ENCODE measurements at places on chromosomes 4 and X.
A peak's percentile ranks its signal among the peaks of the same experiment; 100 is the strongest.

- H3K4me1 ChIP-seq, result peaks cover 25% of the 10 kb centered on the region
- H3K36me3 ChIP-seq, result no peaks in the 10 kb centered on the region
- no peaks in the 10 kb centered on the region for H3K27me3 ChIP-seq
- H3K4me3 ChIP-seq, result no peak overlapping the region
- H3K27ac ChIP-seq, result no peak overlapping the region
- DNase-seq, result no peak
Observed at GRCh38 chr4:2809610-2810180, 16.8 kb downstream of the SH3BP2 start.

DNA sequence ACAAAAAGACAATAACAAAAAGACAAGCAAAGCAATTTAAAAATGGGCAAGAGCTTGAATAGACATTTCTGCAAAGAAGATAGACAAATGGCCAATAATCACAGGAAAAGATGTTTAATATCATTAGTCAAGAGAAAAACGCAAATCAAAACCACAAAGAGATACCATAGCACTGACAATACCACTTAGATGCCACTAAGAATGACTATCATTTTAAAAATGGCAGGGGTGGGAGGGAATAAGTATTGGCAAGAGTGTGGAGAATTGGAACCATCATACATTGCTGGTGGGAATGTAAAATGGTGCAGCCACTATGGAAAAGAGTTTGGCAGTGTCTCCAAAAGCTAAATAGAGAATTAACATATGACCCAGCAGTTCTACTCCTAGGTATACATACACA is 15.1 kb upstream of the EXOC1 start:
- no peak for DNase-seq
- H3K4me3 ChIP-seq, result no peak overlapping the region
- H3K27me3 ChIP-seq, result no peaks in the 10 kb centered on the region
- peaks cover 8% of the 10 kb centered on the region for H3K4me1 ChIP-seq

DNA sequence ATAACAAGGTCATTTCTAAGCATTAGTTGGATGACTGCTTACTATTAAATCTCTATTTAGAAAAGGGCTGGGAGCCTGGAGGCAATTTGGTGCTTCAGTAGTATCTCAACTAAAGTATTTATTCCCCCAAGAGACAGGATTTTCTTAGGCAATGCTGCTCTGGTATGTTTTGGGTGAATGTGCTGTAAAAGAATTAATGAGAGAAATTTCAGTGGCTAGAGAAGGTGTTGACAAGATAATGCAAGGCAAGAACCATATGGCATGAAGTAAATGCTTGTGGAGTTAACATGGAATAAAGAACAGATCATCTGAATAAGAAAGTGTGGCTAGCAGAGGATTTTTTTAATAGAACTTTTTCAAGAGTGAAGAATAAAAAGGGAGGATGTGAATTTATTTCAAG is 3.9 kb downstream of the CYP2U1 start:
- H3K27ac ChIP-seq, result no peak overlapping the region
- no peak for DNase-seq
- no peaks in the 10 kb centered on the region for H3K27me3 ChIP-seq
- H3K4me1 ChIP-seq, result no peaks in the 10 kb centered on the region
- no peak overlapping the region for H3K4me3 ChIP-seq
- H3K36me3 ChIP-seq, result no peaks in the 10 kb centered on the region

- H3K4me3 ChIP-seq, result no peak overlapping the region
- H3K27me3 ChIP-seq, result no peaks in the 10 kb centered on the region
- no peak overlapping the region for H3K27ac ChIP-seq
- no peaks in the 10 kb centered on the region for H3K4me1 ChIP-seq
- no peak for DNase-seq
Observed at GRCh38 chr4:26507286-26507685, 17.0 kb upstream of the CCKAR start.

GRCh38 chr4:82906469-82906868 is 5.9 kb downstream of the THAP9 start:
- no peaks in the 10 kb centered on the region for H3K4me1 ChIP-seq
- H3K27me3 ChIP-seq, result no peaks in the 10 kb centered on the region
- no peak overlapping the region for H3K27ac ChIP-seq
- peaks cover 3% of the 10 kb centered on the region for H3K36me3 ChIP-seq
- no peak overlapping the region for H3K4me3 ChIP-seq

DNA sequence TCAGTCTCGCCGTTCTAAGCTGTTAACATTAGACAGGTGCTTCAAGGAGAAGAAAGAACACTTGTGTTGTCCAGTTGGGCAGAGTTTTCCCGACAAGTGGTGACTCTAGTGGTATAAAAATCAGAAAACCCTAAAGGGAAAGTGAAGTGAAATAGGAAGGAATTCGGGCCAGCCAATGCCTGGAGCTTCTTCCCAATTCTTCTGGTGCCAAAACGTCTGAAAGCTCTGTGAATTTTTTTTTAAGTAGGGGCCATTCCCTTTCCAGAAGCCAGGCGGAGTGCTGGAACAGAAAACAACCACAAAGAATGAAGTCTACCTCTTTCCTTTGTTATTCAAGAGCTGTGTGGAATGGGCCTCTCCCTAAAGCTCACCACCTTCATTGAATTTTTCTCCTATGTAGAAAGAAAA is 43.1 kb upstream of the PPARGC1A start:
- H3K36me3 ChIP-seq, result no peaks in the 10 kb centered on the region
- no peaks in the 10 kb centered on the region for H3K4me1 ChIP-seq
- DNase-seq, result no peak
- H3K27me3 ChIP-seq, result no peaks in the 10 kb centered on the region

- H3K27me3 ChIP-seq, result no peaks in the 10 kb centered on the region
- 0 out of 2 replicates have a peak, but pooled peaks cover 3% of the 10 kb centered on the region for H3K4me1 ChIP-seq
- H3K36me3 ChIP-seq, result no peaks in the 10 kb centered on the region
- no peak overlapping the region for H3K4me3 ChIP-seq
- DNase-seq, result no peak
Observed at GRCh38 chrX:154046940-154047610, 27.4 kb upstream of the IRAK1 start.

DNA sequence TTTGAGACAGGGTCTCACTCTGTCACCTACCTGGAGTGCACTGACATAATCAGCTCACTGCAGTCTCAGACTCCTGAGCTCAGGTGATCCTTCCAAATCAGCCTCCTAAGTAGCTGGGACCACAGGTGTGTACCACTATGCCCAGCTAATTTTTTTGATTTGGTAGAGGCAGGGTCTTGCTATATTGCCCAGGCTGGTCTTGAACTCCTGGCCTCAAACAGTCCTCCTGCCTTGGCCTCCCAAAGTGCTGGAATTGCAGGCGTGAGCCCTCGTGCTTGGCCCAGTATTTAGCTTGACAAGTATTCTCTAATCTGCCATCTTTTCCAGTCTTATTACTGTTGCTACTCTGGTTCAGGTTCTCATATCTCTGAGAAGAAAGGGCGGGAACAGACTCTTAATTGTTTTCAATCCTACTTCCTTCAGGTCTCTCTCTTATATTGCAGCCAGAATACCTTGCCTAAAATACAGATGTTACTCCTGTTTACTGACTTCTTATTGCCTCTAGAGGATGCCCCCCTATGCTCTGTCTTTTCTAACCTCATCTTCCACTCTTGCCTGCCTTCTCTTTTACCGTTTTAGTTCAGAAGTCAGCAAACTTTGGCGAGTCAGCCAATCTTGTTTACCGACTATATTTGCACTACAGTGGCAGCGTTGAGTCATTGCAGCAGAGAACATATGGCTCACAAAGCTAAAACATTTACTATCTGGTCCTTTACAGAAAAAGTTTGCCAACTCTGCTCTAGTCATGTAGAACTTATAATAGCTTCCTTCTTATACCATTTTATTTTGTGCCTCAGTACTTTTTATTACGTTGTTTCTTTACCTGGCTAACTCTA is 19.0 kb downstream of the MRPL1 start:
- 0 out of 2 replicates have a peak, but pooled peaks cover 2% of the 10 kb centered on the region for H3K36me3 ChIP-seq
- H3K27me3 ChIP-seq, result no peaks in the 10 kb centered on the region
- H3K27ac ChIP-seq, result no peak overlapping the region
- no peaks in the 10 kb centered on the region for H3K4me1 ChIP-seq
- H3K4me3 ChIP-seq, result no peak overlapping the region
- DNase-seq, result no peak

DNA sequence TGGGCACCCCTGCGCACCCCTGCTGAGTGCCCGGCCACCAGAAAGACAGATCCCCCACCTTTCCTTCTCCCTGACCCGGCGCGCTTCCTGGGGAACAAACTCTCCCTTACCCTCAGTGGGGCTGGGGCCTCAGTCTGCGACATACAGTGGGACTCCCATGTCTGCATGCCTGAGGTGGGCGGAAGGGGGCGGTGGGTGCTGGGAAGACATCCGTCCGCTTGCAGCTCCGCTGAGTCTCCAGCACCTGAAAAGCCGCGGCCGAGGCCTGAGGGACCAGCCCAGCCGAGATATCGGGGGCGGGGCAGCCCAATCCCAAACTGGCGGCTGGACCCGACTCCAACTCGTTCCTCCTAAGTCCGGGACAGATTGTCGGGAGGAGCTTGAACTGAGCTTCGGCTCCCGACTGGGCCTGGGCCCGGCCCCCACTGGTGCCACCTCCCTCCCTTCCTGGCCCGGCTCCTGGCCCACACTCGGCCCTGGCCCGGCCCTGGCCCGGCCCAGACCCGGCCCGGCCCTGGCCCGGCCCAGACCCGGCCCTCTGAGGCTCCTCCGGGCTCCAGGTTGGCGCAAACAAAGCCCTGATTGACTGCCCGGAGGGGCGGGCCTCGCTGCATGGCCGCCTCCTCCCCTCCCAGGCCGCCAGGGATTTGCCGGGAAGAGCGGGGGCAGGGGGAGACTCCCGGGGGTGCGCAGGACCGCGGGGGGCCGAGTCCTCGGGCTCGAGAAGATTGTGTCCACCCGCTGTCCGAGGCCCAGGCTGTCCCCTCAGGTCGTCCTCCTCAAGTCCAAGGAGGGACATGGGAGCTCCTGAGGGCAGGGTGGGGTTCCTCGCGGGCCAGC is 877 bp upstream of the SLC16A2 start:
- H3K27ac ChIP-seq, result no peak overlapping the region
- H3K27me3 ChIP-seq, result no peaks in the 10 kb centered on the region
- DNase-seq, result peak; percentile 34
- no peaks in the 10 kb centered on the region for H3K36me3 ChIP-seq
- H3K4me3 ChIP-seq, result peak overlapping the region; percentile 66

DNA sequence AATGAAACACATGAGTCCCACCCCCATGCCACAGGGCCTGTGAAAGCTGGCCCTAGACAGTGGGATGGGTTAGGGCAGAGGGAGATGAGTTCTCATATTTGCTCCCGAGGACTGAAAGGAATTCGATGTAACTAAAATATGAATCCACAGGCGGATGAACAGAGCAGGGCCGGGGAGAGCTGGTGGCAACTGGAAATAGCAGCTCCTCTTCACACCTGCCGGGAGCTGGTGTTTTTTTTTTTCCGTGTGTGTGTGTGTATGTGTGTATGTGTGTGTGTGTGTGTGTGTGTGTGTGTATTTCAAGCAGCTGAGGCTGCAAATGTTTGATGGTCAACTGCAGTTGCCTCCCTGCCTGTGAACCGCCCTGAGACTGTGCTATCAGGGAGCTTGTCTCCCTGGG is 115.1 kb upstream of the PSAPL1 start:
- no peaks in the 10 kb centered on the region for H3K4me1 ChIP-seq
- DNase-seq, result no peak
- no peak overlapping the region for H3K27ac ChIP-seq
- no peaks in the 10 kb centered on the region for H3K36me3 ChIP-seq
- no peaks in the 10 kb centered on the region for H3K27me3 ChIP-seq

- H3K27me3 ChIP-seq, result no peaks in the 10 kb centered on the region
- H3K4me3 ChIP-seq, result no peak overlapping the region
- H3K36me3 ChIP-seq, result no peaks in the 10 kb centered on the region
- H3K27ac ChIP-seq, result no peak overlapping the region
- H3K4me1 ChIP-seq, result no peaks in the 10 kb centered on the region
Observed at GRCh38 chr4:113820108-113820507, 58.6 kb upstream of the CAMK2D start.

- no peaks in the 10 kb centered on the region for H3K36me3 ChIP-seq
- H3K4me1 ChIP-seq, result no peaks in the 10 kb centered on the region
- no peaks in the 10 kb centered on the region for H3K27me3 ChIP-seq
- no peak overlapping the region for H3K27ac ChIP-seq
- DNase-seq, result peak; percentile 45
Observed at GRCh38 chrX:16695079-16695676, 17.3 kb downstream of the CTPS2 start.

DNA sequence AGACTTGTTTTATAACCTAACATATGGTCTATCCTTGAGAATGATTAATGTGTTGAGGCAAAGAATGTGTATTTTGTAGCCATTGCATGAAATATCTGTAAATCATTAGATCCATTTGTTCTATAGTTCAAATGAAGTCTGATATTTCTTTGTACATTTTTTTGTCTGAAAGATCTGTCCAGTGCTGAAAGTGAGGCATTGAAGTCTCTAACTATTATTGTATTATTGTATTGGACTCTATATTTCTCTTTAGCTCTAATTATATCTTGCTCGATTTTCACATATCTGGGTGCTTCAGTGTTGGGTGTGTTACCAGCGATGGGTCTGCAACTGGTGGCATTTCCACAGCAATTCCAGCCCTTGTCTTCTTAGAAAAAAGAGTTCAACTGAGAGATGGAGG is 76.0 kb downstream of the PBDC1 start:
- H3K4me3 ChIP-seq, result no peak overlapping the region
- H3K27me3 ChIP-seq, result 0 out of 2 replicates have a peak, but pooled peaks cover 4% of the 10 kb centered on the region
- no peaks in the 10 kb centered on the region for H3K4me1 ChIP-seq
- H3K27ac ChIP-seq, result no peak overlapping the region
- H3K36me3 ChIP-seq, result no peaks in the 10 kb centered on the region

DNA sequence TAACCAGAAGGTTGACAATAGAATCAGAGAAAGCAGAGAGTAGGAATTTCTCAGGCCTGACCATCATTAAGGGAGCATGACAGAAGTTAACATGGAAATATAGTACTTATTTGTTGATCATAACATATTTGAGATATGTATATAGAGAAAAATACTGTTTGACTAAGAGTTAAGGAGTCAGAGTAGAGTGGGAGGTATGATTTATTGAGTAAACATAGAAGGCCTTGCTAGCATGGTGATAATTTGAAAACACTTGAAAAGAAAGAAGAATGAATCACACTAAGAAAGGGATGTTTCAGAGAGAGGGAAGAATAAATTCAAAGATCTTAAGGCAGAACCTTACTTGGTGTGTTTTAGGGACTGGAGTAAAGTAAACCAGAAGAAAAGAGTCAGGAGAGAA is 437.2 kb upstream of the TECRL start:
- H3K27me3 ChIP-seq, result no peaks in the 10 kb centered on the region
- H3K4me3 ChIP-seq, result no peak overlapping the region
- no peak overlapping the region for H3K27ac ChIP-seq
- no peaks in the 10 kb centered on the region for H3K4me1 ChIP-seq
- no peak for DNase-seq

DNA sequence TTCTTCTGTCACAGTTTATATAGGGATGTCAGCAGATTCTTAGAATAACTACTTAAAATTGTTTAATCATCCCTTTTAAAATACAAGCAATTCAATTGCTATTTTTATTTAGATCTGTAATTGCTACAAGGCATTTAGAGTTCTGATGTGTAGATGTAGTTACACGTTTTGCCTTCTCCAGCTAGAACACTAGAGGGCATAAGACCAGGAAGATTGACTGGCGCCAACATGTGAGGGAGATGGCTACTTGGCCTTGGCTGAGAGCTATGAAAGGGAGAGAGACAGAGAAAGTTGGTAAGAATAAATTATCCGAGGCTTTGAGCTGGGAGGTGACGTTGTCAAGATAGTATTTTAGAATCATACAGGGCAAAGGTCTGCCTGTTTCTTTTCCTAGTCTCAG is 563.7 kb upstream of the PRKX start:
- H3K27me3 ChIP-seq, result no peaks in the 10 kb centered on the region
- no peak overlapping the region for H3K4me3 ChIP-seq
- no peak for DNase-seq
- no peaks in the 10 kb centered on the region for H3K36me3 ChIP-seq
- H3K4me1 ChIP-seq, result no peaks in the 10 kb centered on the region

- peaks cover 5% of the 10 kb centered on the region for H3K27me3 ChIP-seq
- no peak overlapping the region for H3K27ac ChIP-seq
- no peaks in the 10 kb centered on the region for H3K36me3 ChIP-seq
- H3K4me1 ChIP-seq, result no peaks in the 10 kb centered on the region
- H3K4me3 ChIP-seq, result no peak overlapping the region
- DNase-seq, result no peak
Observed at GRCh38 chrX:138519296-138519695, 192.2 kb downstream of the FGF13 start.
